CD4-positive, alpha-beta T cell treated with Interleukin-1 beta for 1 hour (primary cell): ENCODE measurements at places on chromosomes 11 and 22.

- DNase-seq: no peak
Observed at GRCh38 chr22:40058265-40058664, 63.5 kb downstream of the FAM83F start.

GRCh38 chr11:117186431-117186761 is 7.9 kb downstream of the SIDT2 start:
- DNase-seq: no peak

GRCh38 chr11:114448749-114449482 is 9.6 kb downstream of the REXO2 start:
- no peak for DNase-seq

DNA sequence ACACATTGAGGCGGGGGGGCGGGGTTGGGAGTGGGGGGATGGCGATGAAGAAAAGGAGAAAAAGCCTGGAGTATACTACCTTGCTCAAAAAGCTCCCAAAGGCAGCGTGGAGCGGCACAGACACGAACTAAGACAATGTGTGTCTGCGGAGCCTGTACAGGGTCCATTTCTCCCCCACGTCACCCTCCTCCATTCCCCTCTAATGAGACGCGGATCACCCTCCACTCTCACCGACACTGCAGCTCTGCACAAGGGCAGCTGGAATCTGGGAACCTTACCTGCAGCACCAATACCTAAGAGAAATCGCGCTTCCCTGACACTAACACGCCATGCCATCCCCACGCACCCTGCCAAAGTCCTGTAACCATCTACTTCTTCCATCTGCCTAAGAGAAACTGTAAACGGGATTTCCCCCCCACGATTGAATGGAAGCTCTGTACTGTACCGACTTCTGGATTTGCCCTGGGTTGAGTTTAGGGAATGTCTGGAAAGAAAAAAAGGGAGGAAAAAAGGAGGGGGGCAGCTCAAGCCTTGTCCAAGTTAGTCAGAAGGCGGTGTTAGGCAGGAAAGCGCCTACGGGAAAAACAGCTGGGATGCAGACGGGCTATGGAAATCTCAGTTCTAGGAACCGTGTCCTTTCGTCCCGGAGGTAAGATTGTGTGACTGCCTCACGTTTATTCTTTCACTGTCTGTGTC is 125.7 kb upstream of the C11orf58 start:
- DNase-seq: no peak

- DNase-seq: no peak
Observed at GRCh38 chr11:3129181-3129590, 35.9 kb downstream of the OSBPL5 start.

- DNase-seq: no peak
Observed at GRCh38 chr11:123822032-123822431, 15.9 kb upstream of the OR6M1 start.

GRCh38 chr22:24170188-24170587 is 11.1 kb upstream of the SUSD2 start:
- no peak for DNase-seq

DNA sequence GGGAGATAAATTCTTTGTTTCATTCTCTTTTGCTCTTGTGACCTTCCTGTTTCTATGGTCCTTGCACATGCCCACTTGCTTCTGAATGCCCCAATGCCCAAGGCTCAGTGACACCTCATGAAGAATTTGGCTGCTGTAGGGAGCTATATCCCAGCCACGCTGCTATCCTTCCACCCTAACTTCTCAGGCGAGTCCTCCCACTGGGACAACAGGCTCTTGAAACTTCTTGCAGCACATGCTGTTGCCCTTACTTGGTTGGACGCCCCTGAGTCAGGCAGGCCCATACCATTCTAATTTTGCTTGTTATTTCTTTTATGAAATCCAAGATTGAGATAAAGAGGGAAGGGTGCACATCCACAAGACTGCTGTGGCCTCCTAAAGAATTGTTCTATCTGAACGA is 57.6 kb upstream of the BLID start:
- no peak for DNase-seq

DNA sequence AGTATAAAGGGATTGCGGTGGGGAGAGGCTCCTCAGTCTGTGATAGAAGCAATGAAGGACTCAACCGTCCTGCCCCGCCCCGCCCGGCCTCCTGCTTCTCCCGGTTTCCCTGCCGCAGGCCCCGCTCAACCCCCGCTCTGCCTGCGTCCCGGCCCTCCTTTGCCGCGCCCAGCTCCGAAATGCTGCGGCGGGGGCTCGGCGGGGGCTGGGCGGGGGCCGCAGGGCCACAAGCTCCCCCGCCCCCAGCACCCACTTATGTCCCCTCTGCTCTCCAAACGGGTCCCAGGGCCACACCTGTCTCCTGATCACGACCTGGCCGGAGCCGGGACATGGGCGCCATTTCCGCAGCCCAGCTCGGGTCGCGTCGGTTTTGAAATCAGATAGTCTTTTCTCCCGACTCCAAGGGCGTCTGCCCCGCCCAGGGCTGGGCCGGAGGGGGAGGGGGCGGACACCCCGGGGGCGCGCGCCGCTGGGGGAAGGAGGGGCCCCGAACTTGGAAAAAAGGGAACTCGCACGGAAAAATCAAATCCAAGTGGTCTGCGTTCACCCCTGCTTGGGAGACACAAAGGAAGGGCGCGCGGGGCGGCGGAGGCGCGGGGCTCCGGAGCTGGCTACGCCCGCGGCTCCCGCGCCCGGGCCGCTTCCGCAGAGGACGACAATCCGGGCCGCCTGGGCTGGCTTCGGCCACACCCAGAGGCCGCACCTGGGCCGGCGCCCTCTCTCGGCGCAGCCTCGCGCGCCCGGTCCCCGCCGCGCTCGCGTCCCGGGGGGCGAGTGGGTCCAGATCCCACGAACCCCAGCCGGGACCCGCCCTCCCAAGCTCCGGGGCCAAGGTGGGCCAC is 70.6 kb upstream of the EP300 start:
- DNase-seq: peak; percentile 63
